T-cell (primary cell): ENCODE measurements at places on chromosomes 1 and 21.

DNA sequence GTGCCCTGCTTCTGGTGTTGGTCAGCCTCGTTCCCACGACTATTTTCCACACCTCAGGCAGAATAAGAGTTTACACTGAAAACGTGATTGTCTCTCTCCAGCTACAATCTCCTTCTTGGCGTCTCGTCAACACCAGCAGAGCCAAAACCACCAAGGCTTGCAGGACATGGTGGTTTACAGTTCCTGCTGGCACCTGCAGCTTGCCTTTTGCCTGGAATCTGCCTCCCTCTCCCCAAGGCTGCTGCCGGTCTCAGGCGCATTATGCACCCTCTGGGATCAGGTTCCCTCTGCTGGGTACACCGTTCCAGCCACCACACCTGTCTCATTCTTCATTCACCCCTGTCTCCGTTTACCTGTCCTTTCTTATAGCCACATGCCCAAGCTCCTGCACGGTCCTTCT lies 315.9 kb downstream of the DSCAM start:
- DNase-seq: no peak

DNA sequence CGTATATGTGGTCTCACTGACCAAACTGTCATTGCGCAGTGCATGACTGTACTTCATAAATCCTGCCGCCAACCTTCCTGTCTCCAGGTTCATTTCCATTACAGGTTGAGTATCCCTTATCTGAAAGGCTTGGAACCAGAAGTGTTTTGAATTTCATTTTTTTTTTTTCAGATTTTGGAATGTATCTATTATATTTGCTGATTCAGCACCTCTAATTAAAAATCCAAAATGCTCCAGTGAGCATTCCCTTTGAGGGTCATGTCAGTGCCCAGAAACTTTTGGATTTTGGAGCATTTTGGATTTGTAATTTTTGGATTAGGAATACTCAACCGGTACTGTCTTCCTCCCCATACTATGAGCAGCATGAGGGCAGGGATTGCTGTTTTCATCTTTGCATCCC lies 30.7 kb upstream of the RBBP5 start:
- DNase-seq: no peak

- no peak for DNase-seq
Observed at GRCh38 chr1:11365744-11366387, 92.9 kb downstream of the UBIAD1 start.

DNA sequence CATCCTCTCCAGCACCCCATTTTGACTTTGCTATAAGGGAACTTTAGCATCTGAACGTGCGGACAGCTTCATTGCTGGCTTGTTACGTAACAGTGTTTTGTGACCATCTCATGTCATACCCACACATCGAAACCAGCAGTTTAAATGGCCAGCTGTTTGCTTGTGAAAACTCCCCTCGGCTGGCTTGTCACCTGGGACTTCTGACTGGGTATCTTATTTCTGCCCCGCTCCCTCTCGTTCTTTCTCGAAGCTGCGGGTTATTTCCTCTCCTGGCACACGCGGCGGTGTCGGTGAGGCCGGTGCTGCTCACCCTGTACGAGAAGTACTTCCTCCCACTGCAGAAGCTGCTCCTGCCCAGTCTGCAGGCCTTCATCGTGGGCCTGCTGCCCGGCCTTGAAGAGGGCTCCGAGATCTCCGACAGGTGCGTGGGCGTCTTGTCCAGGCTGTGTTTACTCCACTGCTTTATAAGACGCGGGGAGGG lies 43.5 kb downstream of the DOP1B start:
- no peak for DNase-seq

DNA sequence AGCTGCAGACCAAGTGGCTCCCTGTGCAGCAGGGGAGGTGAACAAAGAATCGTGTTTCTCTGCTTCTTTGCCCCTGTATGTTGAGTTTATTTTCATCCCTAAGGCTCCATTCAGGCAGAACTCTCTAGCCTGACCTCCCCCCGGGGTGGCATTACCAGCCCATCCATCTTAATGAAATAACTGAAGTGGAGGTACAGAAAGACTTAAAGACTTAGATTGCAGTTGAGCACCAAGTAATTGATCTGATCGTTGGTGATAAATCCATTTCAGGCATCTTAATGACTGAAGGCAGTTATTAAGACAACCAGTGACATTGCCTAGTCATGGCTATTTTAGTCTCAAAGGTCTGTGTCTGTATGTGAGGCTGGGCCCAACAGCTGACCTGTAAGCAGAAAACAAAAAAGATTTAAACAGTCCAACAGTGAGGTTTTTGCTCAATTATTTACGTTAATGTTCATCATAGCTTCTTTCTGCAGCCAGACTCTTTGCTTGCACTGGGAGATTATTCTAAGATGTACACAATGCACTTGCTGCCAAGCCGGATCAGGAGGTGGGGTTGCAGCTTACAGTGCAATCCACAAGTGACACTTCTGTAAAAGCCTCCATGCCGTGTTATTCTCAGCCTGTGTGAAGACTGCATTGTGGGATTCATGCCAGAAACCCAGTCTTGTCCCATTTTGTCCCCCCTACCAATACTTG lies 363.0 kb upstream of the DUSP10 start:
- no peak for DNase-seq

GRCh38 chr1:212613440-212614335 lies 5.1 kb downstream of the ATF3 start:
- no peak for DNase-seq

- no peak for DNase-seq
Observed at GRCh38 chr1:47948126-47948525, 49.1 kb downstream of the TRABD2B start.

- DNase-seq: no peak
Observed at GRCh38 chr1:40976952-40977690, 2.4 kb upstream of the CTPS1 start.
